ENCODE measurements at places on chromosomes 5 and 9. TPM values are rescaled to one million over a fixed set of nuclear protein-coding genes. Genes with fewer than 3 reads are reported as not detected.

FAM200C gene
- total RNA-seq = 12.3 TPM

DNA sequence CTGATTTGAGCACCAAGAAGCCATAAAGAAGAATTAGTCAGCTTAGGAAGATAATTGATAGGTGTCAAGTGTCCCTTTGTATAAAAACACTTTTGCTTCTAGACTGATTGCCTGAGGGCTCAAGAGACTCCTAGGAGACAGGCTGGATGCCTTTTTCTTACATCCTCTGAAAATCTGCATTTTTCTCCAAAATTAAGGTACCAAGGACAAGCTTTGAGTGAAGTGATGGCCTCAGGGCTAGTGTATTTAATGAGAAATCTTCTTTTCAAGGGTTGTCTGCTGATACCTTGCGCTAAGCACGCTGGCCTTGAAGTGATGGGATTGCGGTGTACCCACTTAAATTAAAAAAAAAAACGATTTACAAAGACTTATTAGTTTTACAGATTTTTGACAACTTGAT, 304.0 kb downstream of the TLR4 start:
- H3K27me3 ChIP-seq = no peaks in the 10 kb centered on the region
- H3K27ac ChIP-seq = no peak overlapping the region
- DNase-seq = no peak
- no peaks in the 10 kb centered on the region for H3K36me3 ChIP-seq

CHD1 gene
- total RNA-seq = 26.0 TPM

- DNase-seq = no peak
- no peaks in the 10 kb centered on the region for H3K27me3 ChIP-seq
- no peak overlapping the region for H3K4me3 ChIP-seq
Measured at GRCh38 chr5:134053314-134053839, 48.6 kb upstream of the VDAC1 start.

DNA sequence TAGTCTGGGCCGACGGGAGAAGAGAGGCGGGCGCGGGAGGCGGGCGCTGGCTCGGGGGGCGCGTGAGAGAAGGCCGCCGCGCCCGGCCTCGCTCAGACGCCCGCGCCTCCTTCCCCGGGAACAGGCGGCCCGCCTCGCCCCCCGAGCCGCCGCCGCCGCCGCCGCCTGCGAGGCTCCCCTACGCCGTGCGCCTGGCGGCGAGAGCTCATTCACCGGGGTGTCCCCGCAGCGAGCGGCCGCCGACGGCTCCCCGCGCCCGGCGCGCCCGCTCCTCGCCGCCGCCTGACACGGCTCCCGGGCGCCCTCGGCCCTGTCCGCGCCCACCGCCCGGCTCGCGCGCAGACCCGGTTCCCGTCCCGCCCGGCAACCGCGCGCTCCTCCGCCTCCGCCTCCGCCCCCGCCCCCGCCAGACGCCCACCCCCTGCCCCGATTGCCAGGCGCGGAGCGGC, at the start of gene GNAQ:
Gene GNAQ, minus strand, starts transcription at position 368 of the 449 bp plus-strand sequence. CDS start 576 bp downstream, outside the sequence.
- no peak for DNase-seq
- peak within 1 kb of the TSS; percentile 84 for H3K27ac ChIP-seq
- H3K4me1 ChIP-seq = peaks cover 13% of the 10 kb centered on the region
- no peaks in the 10 kb centered on the region for H3K36me3 ChIP-seq
- peak within 1 kb of the TSS; percentile 85 for H3K4me3 ChIP-seq

WDR38 gene
- total RNA-seq = 28.9 TPM

- no peaks in the 10 kb centered on the region for H3K4me1 ChIP-seq
- peaks cover 12% of the 10 kb centered on the region for H3K27me3 ChIP-seq
- no peaks in the 10 kb centered on the region for H3K36me3 ChIP-seq
- no peak overlapping the region for H3K27ac ChIP-seq
- no peak for DNase-seq
- H3K4me3 ChIP-seq = no peak overlapping the region
Measured at GRCh38 chr5:1850324-1851154, 32.2 kb downstream of the IRX4 start.

OR1Q1 gene
- total RNA-seq = not detected

DNA sequence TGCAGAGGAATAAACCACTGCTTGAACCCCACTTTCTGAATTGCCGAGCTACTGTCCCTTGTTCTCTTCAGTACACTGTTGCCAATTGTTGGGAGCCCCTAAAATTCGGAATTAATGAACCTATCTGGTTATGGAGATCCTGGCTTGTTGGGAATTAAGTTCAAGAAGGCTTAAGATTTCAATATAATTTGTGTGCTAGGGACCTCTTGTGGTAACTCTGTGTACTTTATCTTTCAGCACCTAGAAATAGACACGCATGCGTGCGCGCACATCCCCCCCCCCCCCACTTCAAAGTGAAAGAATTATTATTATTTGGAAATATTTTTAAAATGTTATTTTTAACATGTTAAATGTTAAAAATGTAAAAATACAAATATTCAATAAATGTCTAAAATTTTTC, 53.3 kb upstream of the FAM169A start:
- peak; percentile 28 for DNase-seq
- H3K27me3 ChIP-seq = no peaks in the 10 kb centered on the region
- H3K4me3 ChIP-seq = no peak overlapping the region
- no peak overlapping the region for H3K27ac ChIP-seq
- no peaks in the 10 kb centered on the region for H3K36me3 ChIP-seq

TSLP gene
- total RNA-seq = 2.0 TPM

DNA sequence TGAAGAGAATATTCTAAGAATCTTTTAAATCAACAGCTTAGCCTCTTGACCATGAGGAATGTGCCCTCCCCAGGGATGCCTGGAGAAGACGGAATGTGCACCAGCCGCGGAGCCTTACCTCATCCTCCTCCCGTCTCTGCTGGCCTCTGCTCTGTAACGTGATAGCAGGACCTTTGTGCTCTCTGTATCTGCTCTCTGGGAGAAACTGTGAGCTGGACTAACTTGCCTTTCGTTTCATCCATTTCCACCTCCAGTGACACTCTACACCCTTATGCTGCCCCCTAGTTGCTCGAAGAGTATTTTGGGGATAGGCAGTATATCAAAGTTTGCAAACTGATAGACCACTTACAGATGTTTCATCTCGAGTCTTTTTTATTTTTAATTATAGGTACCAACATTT, 141.4 kb downstream of the NPR3 start:
- peak; percentile 14 for DNase-seq
- no peak overlapping the region for H3K4me3 ChIP-seq
- H3K4me1 ChIP-seq = no peaks in the 10 kb centered on the region
- no peaks in the 10 kb centered on the region for H3K36me3 ChIP-seq

GOLM1 gene
- total RNA-seq = 55.2 TPM

C1QTNF2 gene
- total RNA-seq = 3.0 TPM

DNA sequence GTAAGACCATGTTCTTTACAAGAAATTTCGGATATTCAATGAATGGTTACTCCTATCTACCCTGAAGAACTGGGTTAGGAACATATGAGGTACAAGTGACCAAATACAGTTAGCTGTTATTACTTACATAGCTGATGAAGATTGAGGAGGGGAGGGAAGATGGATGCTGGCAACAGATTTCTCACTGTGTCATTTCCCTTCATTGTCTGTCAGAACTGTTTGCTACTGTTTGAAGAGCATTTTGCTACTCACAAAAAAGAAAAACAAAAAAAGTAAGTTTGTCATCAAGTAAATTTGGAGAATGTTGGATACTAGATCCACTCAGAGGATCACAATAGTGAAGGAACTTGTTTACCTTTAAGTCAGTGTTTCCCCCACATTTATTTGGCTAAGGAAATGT, 53.7 kb downstream of the ENC1 start:
- no peak for DNase-seq
- H3K36me3 ChIP-seq = no peaks in the 10 kb centered on the region
- H3K27me3 ChIP-seq = no peaks in the 10 kb centered on the region
- peaks cover 2% of the 10 kb centered on the region for H3K4me1 ChIP-seq
- no peak overlapping the region for H3K4me3 ChIP-seq

- H3K4me1 ChIP-seq = no peaks in the 10 kb centered on the region
- H3K27ac ChIP-seq = no peak overlapping the region
- no peak for DNase-seq
- no peaks in the 10 kb centered on the region for H3K36me3 ChIP-seq
- no peaks in the 10 kb centered on the region for H3K27me3 ChIP-seq
Measured at GRCh38 chr5:54845567-54845941, 139.8 kb downstream of the ESM1 start.

SLC6A3 gene
- total RNA-seq = 0.95 TPM

GRCh38 chr5:129554134-129554904, 94.2 kb downstream of the ADAMTS19 start:
- H3K27ac ChIP-seq = no peak overlapping the region
- H3K27me3 ChIP-seq = no peaks in the 10 kb centered on the region
- no peaks in the 10 kb centered on the region for H3K36me3 ChIP-seq
- no peak for DNase-seq
- H3K4me1 ChIP-seq = no peaks in the 10 kb centered on the region

DNA sequence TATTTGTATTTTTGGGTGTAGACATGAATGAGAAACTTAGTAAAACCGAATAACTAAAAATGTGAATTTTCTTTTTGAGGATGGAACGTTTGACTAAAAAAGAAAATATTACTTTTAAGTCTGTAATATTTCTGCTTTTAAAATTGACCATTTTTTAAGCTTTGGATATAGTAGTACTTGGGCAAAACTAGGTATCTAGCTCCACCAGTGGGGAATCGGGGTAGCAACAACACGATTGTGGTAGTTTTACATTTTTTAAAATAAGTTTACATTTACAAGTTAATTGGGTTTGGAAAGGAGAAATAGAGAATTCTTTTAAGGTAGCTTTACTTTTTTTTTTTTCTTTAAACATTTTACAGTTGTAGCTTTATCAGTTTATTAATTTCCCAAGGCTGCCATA, 154.4 kb downstream of the MAN2A1 start:
- no peaks in the 10 kb centered on the region for H3K27me3 ChIP-seq
- no peak for DNase-seq
- no peak overlapping the region for H3K4me3 ChIP-seq
- H3K27ac ChIP-seq = no peak overlapping the region
- no peaks in the 10 kb centered on the region for H3K4me1 ChIP-seq
- H3K36me3 ChIP-seq = peaks cover 17% of the 10 kb centered on the region

GRCh38 chr9:26973989-26974388, 17.8 kb downstream of the IFT74 start:
- H3K36me3 ChIP-seq = no peaks in the 10 kb centered on the region
- no peaks in the 10 kb centered on the region for H3K27me3 ChIP-seq
- H3K4me3 ChIP-seq = no peak overlapping the region
- H3K27ac ChIP-seq = no peak overlapping the region
- DNase-seq = no peak
- no peaks in the 10 kb centered on the region for H3K4me1 ChIP-seq

DNA sequence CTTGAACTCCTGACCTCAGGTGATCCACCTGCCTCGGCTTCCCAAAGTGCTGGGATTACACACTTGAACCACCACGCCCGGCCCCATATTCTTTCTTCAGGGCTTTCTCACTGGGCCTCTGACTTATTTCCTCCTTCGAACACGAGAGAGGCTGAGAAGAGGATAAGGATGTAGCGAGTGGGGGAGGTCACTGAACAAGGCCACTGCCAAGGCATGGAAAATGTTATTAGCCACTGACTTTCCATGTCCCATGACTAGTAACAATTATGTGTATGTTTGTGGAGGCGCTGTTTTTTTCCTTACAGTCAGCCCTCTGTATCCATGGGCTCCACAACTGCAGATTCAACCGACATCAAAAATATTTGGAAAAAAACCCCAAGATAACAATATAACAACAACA, 12.3 kb upstream of the FCHSD1 start:
- no peaks in the 10 kb centered on the region for H3K4me1 ChIP-seq
- no peak for DNase-seq
- H3K36me3 ChIP-seq = peaks cover 15% of the 10 kb centered on the region
- no peaks in the 10 kb centered on the region for H3K27me3 ChIP-seq
- no peak overlapping the region for H3K4me3 ChIP-seq

DNA sequence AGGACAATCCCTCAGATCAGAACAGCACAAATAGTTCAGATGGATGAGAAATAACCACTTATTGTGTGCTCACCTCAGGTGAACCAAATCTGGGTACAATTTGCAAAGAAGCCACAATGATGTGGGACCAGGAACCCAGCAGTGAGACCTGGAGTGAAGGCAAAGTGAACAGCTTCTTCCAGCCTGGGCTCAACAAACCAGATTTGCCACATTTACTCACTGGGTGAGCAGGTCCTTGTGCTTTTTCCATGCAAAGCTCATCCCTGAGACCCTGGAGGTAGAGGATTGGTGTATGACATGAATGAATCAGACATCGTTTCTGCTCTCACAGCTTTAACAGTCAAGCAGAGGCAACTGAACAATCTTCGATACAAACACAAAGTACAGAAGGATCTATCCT, 29.1 kb upstream of the GRIA1 start:
- H3K4me3 ChIP-seq = no peak overlapping the region
- no peak overlapping the region for H3K27ac ChIP-seq
- no peaks in the 10 kb centered on the region for H3K27me3 ChIP-seq
- no peaks in the 10 kb centered on the region for H3K4me1 ChIP-seq

IGFBPL1 gene
- total RNA-seq = 2.4 TPM

RLN1 gene
- total RNA-seq = not detected

DNA sequence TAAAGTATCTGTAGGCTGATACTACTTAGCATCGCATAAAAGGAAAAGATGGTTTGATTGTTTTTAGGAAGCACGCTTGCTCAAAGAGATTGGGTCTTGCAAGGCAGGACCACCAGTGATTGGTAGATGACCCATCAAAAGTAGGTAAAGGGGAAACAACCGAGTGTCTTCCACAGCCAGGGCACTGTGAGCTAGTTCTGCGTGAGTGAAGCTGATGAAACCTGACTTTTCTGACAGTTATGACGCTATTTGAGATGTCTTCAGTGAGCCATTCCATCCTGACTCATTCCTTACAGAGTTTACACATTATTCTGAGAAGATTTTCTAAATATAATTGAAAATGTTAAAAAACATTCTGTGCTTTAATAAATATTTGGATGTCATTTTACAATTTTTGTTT, 49.7 kb downstream of the BASP1 start:
- no peak overlapping the region for H3K27ac ChIP-seq
- DNase-seq = no peak
- H3K4me3 ChIP-seq = no peak overlapping the region
- H3K36me3 ChIP-seq = no peaks in the 10 kb centered on the region

- H3K4me1 ChIP-seq = peaks cover 7% of the 10 kb centered on the region
- peak within 1 kb of the TSS; percentile 49 for H3K4me3 ChIP-seq
- no peaks in the 10 kb centered on the region for H3K27me3 ChIP-seq
- H3K27ac ChIP-seq = peak within 1 kb of the TSS; percentile 81
- no peaks in the 10 kb centered on the region for H3K36me3 ChIP-seq
- peak; percentile 90 for DNase-seq
Measured at GRCh38 chr5:140346348-140347221, at the start of gene HBEGF. HBEGF (minus strand) TSS chr5:140346603; CDS start chr5:140346328, 275 bp downstream.

- H3K36me3 ChIP-seq = no peaks in the 10 kb centered on the region
- H3K4me3 ChIP-seq = no peak overlapping the region
- H3K27me3 ChIP-seq = no peaks in the 10 kb centered on the region
- peak overlapping the region; percentile 61 for H3K27ac ChIP-seq
Measured at GRCh38 chr5:71830681-71831539, 111.8 kb downstream of the CARTPT start.

- H3K4me3 ChIP-seq = peak within 1 kb of the TSS; percentile 35
- H3K36me3 ChIP-seq = no peaks in the 10 kb centered on the region
Measured at GRCh38 chr9:35791297-35791921, at the start of gene NPR2. NPR2 (plus strand) TSS chr9:35791591; CDS start chr9:35792409, 818 bp downstream.

MSX2 gene
- 2.1 TPM for total RNA-seq

RANBP17 gene
- total RNA-seq = 16.7 TPM

DNA sequence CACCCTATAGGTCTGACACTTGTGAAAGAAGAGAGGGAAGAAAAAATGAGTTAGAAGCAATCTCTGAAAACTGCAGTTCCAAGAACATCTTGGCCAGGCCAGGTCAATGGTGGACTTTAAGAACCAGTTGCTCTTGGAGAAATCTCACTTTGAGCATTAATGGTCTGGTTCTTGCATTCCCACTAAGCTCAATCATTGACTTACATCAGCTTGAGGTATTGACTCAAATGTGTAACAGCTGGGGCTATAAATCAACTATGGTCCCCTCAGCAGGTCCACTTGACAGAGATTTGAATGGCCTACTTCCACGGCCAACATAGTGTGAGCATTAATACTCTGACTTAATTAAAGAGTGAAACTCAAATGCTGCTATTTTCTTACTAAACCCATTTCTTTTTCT, 357.8 kb upstream of the RGMB start:
- no peak overlapping the region for H3K4me3 ChIP-seq
- H3K36me3 ChIP-seq = no peaks in the 10 kb centered on the region
- DNase-seq = no peak
- H3K27ac ChIP-seq = no peak overlapping the region
